GM13977 (cell line): ENCODE measurements at places on chromosomes 16 and 17.

DNA sequence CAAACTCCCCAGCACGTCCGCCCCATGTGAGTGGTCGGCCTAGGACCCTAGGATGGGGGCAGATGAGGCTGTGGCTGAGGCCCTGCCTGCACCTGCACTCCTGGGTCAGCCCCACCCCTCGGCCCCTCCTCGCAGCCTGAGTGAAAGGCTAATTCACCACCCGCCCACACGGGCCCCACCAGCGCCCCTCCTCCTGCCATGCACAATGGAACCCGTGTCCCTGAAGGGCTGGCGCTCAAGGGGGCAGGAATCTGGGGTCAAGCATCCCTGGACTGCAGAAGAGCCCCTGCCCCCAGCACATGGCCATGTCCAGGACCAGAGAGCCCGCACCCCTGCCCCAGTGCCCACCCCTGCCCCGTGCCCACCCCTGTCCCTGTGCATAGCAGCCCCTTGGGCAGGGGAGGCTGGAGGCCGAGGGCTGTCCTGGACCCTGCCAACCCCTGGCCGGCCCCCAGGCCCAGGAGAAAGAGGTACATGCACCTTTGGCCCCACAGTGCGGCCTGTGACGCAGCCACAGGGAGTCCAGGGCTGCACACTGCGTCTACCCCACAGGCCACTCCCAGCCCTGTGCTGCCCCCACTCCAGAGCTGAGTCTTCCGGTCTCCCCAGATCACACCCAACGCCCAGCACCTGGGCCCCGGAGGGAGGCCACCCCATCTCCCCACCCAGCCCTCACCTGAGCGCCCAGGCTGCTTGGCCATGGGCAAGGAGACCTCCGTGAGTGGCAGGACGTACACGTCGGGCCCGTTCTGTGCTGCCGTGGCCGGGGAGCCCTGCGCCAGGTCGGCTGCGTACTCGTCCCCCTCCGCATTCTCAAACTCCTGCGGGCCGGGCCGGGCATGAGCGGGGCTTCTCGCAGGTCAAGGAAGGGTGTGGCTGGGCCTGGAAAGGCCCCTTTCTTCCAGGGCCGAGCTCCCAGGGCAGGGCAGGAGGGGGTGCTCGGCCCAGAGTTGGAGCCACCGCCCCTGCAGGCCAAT is 34.6 kb upstream of the PVALEF start:
- no peak for DNase-seq

DNA sequence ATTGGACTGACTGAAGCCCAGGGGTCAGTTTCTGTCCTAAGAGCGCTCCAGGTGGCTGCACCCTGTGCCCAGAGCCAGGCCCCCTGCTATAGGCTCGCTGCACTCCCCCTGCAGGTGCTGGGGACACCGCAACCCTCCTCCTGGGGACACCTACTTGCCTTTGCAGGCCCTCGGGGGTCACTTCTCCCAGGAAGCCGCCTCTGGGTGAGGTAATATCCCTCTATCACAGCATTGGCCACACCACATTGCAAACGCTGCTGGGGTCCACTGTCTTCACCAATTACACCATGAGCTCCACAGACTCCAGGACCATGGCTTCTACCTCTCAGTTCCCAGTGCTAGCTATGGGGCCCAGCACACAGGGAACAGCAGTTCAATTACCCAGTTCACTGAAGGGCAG is 14.9 kb downstream of the USP36 start:
- DNase-seq: no peak

DNA sequence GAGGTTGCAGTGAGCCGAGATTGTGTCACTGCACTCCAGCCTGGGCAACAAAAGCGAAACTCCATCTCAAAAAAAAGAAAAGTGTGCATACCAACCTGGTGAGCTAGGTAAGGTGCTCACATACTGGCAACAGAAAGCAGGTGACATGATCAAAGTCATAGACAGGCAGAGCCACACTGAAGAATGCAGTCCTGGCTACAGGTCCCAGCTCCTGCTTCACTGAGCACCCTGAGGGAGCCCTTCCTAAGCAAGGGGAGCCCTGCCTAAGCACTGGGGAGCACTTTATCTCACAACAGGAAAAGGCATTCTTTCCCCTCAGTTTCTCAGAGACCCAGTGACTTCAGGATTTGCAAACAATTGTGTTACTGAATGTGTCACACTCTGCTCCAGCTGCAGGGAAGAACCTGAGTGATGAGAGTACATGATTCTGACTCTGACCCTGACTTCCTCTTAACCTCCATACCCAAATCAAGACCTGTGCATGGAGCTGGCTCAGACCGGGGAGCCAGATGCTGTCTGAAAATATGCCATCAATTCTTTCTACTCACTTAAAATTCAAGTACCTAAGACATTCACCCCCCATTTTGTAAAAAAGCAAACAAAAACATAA is 40.5 kb downstream of the ANKRD11 start:
- DNase-seq: no peak

DNA sequence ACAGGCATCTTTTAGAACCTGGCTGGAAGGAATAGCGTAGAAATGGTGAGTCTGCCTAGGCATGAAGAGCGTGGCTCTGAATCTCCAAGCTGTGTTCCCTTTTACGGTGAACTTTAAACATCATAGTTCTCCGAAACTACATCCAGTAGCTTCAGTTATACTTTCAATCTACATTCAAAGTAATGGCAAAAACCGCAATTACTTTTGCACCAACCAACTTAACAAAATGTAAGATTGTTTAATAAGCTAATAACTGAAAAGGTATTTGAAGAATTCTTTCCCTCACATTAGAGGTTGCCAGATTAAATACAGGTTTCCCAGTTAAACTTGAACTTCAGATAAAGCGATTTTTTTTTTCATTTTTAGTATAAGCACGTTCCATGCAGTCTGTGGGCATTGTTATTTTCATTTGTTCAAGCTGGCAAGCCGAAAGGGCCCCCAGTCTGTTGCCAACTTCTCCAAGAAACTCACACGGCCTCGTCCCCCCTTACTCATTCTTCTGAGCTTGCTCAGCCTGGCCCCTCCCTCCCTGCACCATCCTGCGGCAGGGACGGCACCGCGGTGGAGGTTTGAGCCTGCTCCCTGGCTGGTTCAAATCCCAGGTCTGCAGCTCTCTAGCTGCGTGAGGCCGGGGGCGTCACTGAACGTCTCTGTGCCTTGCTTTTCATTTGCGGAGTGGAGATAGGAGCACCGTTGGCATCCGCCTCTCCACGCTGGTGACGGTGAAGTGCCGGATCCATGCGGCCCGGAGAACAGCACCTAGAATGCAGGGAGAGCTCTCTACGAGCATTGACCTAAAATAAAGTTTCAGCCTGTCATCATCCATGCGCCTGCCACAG is 3.5 kb upstream of the MTHFSD start:
- no peak for DNase-seq

DNA sequence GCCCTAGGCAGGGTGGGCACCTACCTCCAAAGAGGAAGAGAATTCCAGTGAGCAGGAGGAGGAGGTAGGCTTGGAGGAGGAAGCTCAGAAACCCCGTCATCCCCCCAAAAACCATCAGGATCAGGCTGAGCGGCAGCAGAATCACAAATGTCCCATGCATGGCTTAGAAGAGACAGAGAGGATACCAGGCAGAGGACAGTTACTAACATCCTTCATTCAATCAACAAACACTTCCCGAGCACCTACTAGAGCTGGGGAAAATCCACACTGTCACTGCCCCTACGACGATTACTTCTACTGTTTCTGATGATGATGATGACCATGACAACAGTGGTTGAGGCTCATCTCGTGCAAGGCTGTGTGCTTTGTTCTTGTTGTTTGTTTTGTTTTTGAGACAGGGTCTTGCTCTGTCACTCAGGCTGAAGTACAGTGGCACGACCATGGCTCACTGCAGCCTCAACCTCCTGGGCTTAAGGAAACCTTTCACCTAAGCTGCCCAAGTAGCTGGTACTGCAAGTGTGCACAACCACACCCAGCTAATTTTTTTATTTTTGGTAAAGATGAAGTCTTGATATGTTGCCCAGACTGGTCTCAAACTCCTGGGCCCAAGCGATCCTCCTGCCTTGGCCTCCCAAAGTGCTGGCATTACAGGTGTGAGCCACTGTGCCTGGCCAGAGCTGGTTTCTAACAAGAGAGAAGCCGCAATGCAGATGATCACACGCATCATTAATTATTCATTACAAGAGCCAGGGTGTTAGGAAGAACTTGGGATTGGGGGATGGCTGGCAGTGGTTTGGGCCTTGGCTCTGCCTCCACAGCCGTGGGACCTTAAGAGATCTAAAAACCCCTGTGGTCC is 18.0 kb downstream of the TMEM114 start:
- no peak for DNase-seq

GRCh38 chr16:9568261-9568660 is 476.8 kb downstream of the HAPSTR1 start:
- no peak for DNase-seq

DNA sequence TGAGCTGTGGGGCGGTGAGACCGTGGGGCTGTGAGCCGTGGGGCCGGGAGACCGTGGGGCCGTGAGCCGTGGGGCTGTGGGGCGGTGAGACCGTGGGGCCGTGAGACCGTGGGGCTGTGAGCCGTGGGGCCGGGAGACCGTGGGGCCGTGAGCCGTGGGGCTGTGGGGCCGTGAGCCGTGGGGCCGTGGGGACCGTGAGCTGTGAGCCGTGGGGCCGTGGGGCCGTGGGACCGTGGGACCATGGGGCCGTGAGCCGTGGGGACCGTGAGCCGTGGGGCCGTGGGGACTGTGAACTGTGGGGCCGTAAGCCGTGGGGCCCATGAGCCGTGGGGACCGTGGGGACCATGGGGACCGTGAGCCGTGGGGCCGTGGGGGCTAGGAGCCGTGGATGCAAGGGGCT is 24.6 kb upstream of the PVALEF start:
- no peak for DNase-seq

DNA sequence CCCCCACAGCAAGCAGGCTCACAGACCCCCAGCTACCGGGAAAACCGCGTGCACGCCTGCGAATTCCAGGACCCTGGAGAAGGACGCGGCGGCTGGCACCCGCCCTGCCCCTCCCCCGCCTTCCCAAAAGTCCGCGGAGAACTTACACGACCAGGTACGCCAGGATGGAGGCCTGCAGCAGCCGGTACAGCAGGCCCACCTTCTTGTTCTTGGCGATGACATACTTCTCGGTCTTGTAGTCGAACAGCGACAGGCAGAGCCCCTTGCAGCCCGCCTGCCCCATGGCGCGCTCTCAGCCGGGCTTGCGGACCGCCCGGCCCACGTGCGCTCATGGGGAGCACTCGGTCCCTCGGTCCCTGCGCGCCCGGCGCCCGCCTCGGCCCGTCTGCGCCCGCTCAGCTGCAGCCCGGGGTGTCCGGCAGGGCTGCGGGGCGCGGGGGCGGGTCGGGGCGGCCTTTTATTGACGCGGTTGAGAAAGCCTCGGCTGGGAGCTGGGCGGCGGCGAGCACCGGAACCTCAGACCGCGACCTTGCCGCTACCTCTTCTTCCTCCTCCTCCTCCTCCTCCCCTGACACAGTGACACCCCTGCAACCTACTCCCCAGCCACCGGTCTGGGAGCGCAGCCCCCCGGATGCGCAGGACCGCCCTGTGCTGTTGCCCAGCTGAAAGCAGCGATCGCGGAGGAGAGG is at the start of gene P2RX5:
Gene P2RX5, minus strand, starts transcription at position 433 of the 689 bp plus-strand sequence. Its CDS starts 150 bp downstream, at position 283.
- DNase-seq: peak; percentile 70

- no peak for DNase-seq
These were observed at the start of gene C16orf90 for GRCh38 chr16:3495176-3495575. Gene C16orf90, minus strand, starts transcription at chr16:3495489. Its CDS starts 68 bp downstream, at chr16:3495421.

DNA sequence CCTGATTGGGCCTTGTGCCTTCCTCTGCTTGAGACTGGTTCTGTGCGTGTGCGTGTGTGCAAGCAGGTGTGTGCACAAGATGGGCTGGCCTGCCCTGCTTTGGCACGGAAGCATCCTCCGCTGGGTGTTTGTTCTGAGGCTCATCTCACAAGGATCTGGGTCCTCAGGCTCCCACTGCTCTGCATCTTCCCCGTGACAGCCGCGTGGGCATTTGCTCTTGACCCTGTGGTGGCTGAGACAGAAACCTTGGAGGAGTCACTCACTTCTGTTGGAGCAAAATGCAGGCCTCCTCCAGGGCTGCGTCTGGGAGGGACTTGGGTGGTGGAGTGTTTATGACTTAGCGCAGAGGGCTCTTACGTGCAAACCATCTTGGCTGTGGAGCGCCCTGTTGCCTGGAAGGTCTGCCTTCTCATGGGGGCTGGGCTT is 119.2 kb downstream of the RPTOR start:
- DNase-seq: no peak

DNA sequence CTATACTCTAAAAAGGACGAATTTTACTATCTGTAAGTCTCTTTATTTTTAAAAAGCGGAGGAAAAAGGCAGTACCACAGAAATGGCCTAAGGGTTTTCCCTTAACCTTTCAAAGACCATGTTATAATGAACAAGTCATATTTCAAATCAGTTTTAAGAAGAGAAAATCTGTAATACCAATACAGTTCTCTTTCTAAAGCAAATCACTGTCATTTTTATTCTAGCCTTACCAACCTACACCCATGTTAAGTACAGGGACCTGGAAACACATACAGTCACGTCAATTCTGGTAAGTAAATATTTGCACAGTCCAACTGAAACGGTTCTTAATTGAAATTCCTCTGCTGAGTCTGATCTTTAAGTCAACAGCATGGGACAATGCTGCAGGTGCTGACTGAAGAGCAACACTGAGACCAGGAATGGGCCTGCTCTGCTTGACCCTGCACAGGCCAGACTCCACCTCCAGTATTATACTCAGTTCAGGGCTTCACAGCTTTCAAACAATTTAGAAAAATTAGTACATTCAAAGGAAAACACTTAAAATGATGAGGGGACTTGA is 20.2 kb downstream of the MBTPS1 start:
- DNase-seq: no peak

DNA sequence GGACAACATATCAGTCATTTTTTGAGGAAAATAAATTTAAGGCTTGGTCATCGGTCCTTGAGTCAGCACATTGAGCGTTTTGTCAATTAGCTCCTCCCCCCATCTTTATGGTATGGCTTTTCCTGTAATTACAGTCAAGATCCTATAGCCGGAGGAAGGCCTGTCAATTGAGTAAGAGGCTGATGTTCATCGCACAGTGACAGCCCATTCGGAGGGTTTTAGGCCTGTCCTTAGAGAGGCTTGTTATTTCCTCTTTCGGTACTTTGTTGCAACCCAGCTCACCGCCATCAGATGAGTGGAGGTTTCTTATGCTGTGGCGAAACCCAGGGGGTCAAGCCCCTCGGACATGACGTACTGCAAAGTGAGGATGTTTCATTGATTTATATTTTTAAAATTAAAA is 395.2 kb downstream of the WWOX start:
- no peak for DNase-seq

DNA sequence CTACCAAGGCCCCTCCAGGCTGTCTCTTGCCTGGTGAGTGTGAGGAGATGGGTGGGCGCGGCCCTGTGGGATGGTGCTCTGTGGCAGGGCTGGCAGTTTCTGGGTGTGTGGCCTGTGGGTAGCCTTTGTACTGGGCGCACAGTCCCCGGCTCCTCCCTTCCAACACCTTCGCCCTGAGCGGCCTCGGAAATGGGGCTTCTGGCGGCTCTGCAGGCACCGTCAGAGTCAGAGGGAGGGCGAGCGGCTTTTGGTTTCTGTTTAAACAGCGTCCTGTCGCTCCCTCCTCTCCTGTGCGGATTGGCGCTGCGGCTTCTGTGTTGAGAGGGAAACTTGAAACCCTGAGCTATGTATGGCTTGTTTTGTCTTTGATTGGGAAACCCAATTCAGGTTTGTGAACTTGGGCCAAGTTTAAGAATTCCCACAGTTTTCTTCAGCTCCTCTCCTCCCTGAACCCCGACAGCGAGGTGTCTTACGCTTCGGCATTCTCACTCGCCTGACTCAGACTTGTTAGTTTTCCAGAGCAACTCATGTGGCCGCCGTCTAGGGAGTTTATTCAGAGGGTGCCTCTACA is 8.3 kb upstream of the ZNF750 start:
- DNase-seq: no peak

- DNase-seq: no peak
These were observed 283.1 kb downstream of the SEC14L1 start for GRCh38 chr17:77423589-77424451.
